CD4-positive, alpha-beta T cell treated with Interleukin-17A for 4 hours (primary cell): ENCODE measurements at places on chromosomes 16 and 17.

- peak; percentile 88 for DNase-seq
Measured at GRCh38 chr16:3074860-3075522, 9.6 kb downstream of the IL32 start.

DNA sequence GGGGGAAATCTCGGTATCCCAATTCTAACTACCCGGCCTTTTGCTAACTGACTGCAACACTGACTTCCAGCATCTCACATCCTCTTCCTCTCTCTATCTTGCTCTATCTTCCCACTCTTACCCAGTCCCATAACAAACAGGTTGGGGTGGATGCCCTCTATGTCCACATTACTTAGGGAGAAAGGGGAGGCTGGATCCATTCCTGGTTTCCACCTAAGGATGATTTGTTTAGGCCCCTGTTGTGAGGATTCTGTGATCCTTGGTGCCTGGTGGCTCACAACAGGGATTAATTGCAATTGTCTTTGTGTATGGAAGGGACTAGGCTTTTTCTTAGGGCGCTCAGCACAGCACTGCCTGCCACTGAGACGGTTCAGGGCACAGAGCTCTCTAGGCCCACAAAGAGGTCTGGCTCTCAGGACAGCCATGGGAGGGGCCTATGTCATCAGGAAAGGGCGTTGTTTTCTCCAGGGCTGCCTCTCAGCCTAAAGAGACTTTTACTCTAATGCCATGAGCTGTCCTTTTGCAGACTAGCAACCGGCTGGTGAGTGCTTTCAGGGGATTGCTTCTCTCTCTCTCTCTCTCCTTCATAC lies 612.1 kb upstream of the SALL1 start:
- DNase-seq, result no peak

GRCh38 chr17:36850790-36851189 lies 86.5 kb upstream of the LHX1 start:
- DNase-seq, result no peak

- DNase-seq, result no peak
Measured at GRCh38 chr17:44959821-44960531, 8.1 kb downstream of the C1QL1 start.

DNA sequence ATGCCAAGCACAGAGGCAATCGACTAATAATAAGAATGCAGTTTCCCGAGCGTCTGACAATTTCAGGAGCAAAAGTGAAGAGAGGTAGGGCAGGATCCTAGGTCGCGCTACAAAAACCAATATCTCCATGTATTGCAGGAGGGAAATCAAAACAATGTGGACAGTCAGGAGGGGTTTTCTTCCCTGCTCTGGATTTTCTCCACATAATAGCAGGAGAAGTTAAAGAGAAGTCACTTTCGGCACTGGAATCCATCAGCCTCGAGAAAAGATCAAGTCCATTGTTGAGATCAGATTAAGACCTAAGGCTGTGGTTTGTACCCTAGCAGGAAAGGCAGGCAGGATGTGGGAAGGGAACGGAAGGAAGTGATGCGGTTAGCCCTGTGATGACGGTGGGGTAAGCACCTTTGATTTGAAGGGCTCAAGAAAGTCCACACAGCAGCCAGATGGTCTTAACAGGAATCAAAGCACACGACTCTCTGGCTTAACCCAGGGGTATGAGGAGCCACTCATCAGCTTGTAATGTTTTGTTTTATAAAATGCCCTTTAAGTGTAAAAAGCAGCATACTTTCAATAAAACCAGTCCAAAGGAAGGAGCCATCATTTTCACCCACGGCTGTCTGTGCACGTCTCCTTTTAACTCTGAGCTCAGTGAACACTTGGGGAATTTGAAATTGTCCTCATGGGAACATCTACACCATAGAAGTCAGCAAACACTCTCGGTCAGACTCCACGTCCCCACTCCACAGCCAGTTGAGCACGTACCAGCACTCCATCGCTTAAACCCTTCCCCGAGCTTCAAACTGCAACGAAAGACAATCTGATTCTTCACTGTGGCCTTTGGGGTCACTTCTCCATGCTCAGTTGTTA lies 15.8 kb upstream of the AKTIP start:
- peak; percentile 71 for DNase-seq

DNA sequence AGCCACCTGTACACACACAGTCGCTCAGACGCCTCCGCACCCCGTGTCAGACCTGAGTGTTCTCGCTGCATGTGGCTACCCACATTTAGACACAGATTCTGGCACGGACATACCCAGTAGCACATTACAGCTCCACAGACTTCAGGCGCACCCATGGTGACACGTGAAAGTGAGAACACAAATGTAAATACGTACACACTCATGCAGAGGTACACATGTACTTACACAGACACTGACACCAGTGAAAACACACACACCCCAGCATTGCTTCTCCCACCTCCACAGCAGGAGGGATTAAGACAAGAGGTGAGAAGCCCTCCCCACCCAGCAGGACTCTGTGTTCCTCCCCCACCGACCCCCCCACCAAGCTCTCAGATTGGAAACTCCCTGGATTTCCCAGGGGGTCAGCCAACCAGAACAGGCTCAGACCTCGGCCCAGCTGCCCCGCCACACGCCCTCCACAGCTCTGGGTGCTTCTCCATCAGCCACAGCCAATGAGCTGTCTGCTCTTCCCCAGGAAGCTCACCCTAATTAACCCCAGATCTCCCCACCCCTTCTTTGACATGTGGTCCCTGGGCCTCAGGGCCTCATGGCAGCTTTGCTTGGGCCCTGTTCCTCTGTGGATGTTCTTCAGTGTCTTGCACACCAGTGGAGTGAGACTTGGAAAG lies 5.3 kb upstream of the FOXN1 start:
- no peak for DNase-seq

DNA sequence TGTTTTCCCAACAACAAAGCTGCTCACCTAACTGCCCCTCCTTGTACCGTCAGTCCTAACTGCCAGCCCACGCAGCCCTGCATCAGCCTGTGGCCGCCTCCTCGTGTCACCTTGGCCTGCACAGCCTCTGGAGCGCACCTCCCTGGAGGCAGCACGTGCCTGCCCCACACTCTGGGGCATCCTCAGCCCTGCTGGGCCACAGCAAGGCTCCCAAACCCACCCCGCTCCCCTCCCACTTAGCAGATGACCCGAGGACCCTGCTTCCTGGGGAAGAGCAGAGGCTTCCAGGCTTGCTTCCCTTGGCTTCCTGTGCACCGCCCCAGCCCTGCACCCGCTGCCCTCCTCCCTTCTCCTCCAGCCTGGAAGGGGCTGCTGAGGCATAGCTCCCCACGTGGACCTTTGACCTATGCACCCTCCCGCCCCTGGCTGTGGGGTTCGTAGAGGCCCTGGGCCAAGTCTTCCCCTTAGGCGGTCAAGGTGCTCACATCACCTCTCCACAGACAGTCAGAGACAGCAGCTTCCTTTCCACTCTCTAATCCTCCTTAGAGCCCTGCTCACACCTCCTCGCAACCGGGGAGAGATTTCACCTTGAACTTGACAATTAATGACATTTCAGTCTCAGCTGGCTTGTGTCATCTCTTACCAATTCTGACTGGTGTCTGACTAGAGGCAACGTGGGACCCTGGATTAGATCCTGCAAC lies 115.0 kb downstream of the MGAT5B start:
- no peak for DNase-seq

DNA sequence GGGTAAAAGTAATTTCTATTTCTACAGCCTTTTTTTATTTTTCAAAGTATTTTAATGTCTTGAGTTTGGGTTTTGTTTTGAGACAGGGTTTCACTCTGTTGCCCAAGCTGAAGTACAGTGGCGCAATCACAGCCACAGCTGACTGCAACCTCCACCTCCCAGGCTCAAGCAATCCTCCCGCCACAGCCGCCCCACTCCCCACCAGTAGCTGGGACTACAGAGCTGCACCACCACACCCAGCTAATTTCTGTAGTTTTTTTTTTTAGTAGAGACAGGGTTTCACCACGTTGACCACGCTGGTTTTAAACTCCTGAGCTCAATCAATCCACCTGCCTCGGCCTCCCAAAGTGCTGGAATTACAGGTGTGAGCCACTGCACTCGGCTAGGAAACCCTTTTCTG lies 44.0 kb downstream of the TUBD1 start:
- peak; percentile 36 for DNase-seq

DNA sequence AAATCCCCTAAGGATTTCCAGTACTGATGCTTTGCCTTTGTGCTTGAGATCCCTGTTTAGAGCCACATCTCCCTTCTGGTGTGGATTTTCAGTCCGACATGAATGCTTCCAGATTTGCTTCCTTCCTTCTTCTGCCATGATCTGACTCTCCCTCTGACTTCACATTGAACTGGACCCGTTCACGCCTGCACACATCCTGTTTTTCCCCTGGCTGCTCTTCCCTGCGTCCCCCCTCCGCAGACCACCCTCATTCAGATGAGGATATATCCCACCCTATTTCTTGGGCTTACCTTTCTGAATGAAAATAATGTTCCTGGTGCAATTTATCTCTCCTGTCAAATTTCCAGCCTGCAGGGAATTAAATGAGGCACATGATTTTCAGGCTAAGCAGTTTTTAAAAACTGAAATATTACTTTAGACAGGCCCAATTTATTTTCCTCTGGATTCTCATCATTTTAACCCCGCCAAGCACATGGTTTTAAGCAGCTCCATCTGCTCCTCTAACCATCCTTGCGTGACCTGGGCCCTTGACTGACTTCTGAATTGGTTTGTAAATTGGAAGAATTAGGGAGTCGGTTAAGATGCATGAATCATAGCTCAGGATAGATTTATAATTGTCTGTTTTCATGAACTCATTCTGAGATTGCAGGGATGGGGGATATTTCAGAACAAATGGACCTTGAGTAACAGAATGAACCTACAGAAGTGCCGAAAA lies 59.2 kb downstream of the BMERB1 start:
- no peak for DNase-seq

GRCh38 chr16:79372503-79373184 lies 227.9 kb downstream of the MAF start:
- peak; percentile 9 for DNase-seq

DNA sequence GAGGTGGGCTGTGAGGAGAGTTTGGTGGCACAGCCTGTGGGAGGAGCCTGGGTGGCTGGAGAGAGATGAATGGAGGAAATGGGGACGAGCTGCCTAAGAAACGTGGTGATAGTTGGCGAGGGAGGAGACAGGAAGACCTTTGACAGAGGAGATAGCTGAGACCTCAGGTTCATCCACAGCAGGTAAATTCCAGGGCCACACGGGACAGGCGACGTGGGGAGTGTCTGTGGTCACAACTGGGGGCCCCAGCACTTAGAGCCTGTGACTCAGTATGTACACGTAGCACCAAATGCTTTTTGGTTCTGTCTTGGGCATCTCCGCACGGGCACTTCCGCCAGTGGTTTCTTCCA lies 7.7 kb downstream of the MINK1 start:
- no peak for DNase-seq

DNA sequence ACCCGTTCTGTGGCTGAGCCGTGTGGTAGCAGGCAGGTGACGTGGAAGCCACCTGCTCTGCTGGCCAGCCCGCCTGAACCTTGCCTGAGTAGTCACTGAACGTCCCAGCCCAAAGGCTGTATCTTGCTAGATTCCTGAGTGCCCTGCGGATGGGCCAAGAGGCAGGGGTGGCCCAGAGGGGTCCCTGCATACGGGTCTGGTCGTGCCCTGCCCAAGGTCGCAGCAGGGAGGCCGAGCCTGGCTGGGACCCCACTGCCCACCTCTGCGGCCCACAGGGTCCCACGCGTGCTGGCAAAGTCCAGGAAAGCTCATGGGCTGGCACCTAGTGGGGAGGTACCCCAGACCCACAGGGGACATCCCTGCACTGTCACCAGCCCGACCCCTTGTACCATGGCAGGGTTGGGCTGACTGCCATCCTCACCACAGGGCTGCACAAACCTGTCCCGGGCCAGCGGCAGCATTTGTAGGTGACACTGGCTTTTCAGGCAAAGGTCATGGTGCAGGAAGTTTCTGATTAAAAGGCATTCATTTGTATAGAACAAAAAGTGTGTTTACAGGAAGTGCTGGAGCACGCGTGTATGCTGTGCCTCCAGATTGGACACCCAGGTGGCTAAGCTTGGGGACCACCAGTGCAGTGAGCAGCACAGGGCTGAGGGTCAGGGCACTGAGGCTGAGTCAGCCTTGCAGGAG lies 45.1 kb upstream of the ZC3H18 start:
- no peak for DNase-seq

DNA sequence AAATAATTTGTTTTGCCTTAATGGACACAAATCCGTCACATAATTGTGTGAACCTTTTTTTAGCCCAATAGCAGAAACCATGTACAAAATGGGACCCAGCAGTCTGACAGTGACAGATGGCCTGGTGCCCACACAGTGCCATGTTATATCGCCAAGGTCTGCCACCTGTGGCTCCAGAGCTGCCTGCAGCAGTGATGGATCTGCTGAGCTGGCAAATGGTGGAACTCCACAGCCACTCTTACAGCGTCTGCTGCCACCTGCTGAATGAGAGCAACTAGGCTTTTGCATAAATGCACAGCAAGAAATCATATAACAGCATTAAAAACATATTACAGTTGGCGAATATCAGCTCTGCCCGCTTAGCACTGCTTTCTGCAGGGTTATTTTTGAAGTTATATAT lies 59.4 kb downstream of the NUP93 start:
- peak; percentile 20 for DNase-seq
